ENCODE measurements at places on chromosomes 16 and 17. TPM values are rescaled to one million over a fixed set of nuclear protein-coding genes. Genes with fewer than 3 reads are reported as not detected.

GRCh38 chr16:25563700-25564099, 128.1 kb upstream of the HS3ST4 start:
- DNase-seq: no peak
- no peaks in the 10 kb centered on the region for H3K36me3 ChIP-seq
- no peak overlapping the region for H3K4me3 ChIP-seq

GRCh38 chr17:45172541-45173286, 11.0 kb downstream of the HEXIM2 start:
- H3K4me3 ChIP-seq: peak overlapping the region; percentile 52
- DNase-seq: peak; percentile 95
- H3K4me1 ChIP-seq: peaks cover 32% of the 10 kb centered on the region
- no peaks in the 10 kb centered on the region for H3K27me3 ChIP-seq

Gene BTBD17
- total RNA-seq: not detected

DNA sequence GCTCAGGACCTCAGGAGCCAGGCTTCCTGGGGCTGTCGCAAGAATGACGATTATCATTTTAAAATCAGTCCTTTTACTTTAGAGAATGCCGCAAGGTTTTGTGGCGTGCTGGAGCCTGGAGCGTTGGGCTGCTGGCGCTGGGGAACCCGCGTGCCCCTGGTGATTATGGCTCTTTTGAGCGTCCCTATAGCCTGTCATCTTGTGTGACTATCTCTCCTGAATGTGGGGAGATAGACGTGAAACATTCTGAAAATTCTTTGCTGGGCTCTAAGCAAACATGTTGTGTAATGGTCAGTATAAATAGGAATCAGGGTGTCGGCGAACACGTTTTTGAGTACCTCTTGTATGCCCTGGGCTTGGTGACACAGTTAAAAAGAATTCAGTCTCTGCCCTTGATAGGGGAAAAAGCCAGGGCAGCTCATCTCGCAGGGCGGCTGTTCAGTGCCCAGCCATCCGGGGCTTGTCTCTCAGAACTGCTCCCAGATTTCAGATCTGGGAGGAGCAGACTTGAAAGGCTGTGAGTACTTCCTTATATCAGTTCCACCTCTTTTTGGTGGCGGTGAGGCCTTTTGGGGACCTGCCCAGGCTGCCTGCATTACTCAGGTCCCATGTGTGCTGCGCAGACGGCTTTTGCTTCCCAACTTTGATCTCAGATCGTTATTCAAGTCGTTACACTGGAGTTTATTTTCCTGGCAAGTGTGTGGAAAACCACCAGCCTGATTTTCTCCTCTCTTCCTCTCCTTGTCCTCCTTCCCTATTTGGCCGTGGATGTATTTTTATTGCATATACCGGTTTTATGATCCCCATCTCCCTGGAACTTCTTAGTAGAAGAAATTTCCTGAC, 973 bp downstream of the SLC7A6 start:
- peak overlapping the region; percentile 87 for H3K4me3 ChIP-seq
- no peaks in the 10 kb centered on the region for H3K27me3 ChIP-seq
- H3K4me1 ChIP-seq: no peaks in the 10 kb centered on the region

Gene CCL17
- total RNA-seq: not detected

- peaks cover 12% of the 10 kb centered on the region for H3K4me1 ChIP-seq
- H3K4me3 ChIP-seq: no peak overlapping the region
- H3K27ac ChIP-seq: no peak overlapping the region
- DNase-seq: no peak
These were observed 17.6 kb upstream of the SPPL2C start for GRCh38 chr17:45826919-45827588.

GRCh38 chr16:3065069-3065741, at the start of gene IL32:
TSS of gene IL32 (plus strand) at chr16:3065640. CDS start at chr16:3065812, 172 bp downstream.
- peak within 1 kb of the TSS; percentile 92 for H3K27ac ChIP-seq
- H3K27me3 ChIP-seq: no peaks in the 10 kb centered on the region
- H3K36me3 ChIP-seq: peaks cover 18% of the 10 kb centered on the region
- peak within 1 kb of the TSS; percentile 69 for H3K4me3 ChIP-seq
- H3K4me1 ChIP-seq: peaks cover 22% of the 10 kb centered on the region

Gene SLFN14
- not detected for total RNA-seq

DNA sequence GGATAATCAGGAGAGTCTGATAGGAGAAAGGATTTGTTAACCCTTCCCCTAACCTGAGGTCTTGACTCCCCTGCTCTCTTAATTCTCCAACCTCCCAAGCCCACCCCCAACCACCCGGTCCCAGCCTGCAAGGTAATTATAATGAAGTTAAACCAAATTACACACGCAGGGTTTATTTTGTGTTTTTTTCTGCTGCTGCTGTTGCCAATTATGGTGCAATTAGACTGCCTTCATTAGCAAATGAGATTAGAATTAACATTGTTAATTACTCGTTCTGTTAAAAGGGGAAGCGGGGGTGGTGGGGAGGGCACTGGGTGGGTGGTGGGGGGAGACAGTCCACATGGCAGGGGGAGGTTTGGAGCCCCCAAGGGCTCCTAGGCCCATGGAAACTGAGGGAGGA, 128.9 kb downstream of the CCT6B start:
- H3K4me1 ChIP-seq: no peaks in the 10 kb centered on the region
- peaks cover 45% of the 10 kb centered on the region for H3K27me3 ChIP-seq
- no peak overlapping the region for H3K27ac ChIP-seq
- H3K36me3 ChIP-seq: no peaks in the 10 kb centered on the region
- no peak for DNase-seq
- no peak overlapping the region for H3K4me3 ChIP-seq
